ENCODE measurements at places on chromosomes 13 and 19.

DNA sequence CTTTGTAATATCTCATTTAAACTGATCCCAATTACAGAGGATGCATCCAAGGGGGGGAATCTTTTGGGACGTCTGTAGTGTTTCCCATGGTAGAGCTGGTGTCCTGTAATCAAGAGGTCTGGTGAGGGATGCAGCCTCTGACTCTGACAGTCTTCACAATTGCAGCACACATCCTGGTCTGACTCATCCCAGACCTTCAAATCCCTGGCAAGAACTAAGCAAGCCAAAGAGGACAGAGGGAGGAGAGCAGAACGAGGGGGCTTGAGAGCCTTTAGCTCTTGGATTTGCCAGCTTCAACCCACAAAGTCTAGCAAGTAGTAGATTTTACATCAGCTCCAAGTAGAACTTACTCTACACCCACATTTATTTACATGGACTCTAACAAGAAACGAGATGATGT, 17.3 kb upstream of the FCGBP start:
- no peak for DNase-seq

GRCh38 chr19:51916167-51916566, 11.1 kb upstream of the ZNF613 start:
- DNase-seq: no peak

DNA sequence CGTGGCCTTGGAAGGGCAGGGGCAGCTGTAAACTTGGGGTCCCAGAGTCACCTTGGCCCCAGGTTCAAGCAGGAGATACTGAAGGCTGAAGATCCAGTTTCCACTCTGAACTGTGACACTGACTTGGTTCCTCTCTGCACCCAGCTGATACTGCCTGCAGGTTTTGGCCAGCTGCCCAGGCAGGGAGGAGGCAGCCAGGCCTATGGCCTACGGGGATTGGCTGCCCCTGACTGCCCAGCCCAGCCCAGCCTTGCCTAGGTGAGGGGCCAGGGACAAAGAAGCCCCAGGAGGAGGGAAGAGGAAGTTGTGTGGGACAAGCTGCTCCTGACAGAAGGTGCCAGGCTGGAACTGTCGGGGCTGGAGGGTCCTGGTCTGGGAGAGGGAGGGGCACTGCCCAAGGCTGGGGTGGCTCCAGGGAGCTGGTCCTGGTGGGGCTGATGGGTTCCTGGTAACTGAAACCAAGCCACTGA, 51.7 kb upstream of the CYP4F8 start:
- DNase-seq: peak; percentile 75

GRCh38 chr13:40340368-40341095, 325.9 kb downstream of the FOXO1 start:
- no peak for DNase-seq

DNA sequence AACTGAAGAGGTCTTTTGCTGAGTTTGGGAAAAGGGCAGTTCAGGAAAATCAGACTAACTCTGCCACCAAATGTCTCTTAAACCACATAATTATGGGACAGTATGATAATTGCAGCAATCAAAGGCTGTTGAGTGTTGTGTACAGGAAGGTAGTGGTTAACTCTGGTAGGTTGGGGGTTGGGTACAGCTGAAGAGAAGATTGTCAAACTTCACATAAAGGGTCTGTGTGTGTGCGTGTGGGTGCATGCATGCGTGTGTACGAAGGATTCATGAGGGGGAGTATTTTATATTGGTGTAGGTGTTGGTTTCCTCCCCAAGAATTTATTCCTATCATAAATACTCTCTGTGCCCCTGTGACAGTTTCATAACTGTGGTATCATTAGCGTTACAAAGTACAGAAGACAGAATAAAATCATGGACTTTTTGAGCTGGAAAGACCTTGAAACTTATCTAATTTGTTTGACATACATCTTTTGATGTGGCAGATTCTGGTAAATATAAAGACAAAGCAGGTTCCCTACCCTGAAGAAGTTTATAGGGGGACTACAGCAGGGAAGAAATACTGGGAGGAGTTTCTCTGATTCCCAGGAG, 94.1 kb downstream of the PCCA start:
- DNase-seq: no peak

DNA sequence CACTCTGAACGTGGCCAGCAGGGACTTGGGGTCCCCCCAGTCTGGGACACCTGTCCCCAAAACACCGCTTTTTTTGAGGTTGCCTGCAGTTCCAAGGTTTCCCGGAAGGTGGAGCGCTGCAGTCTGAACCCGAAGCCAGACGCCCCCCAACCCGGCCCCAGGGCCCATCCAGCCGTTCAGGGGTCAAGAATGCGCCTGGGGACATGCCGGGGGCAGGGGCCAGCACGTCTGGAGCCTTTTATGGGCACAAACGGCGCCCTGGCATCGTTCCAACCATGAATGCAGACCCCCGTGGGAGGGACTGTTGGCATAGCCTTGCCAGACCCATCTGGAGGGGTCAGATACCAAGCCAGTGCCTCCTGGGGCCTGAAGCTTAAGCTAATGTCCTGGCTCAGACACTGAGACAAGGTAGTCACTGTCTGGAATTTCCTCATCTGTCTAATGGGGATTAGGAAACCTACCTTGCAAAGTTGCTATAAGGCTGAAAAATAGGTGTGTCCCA, 6.9 kb downstream of the S1PR5 start:
- peak; percentile 66 for DNase-seq

GRCh38 chr13:39336937-39337336, 266.1 kb downstream of the LHFPL6 start:
- no peak for DNase-seq

DNA sequence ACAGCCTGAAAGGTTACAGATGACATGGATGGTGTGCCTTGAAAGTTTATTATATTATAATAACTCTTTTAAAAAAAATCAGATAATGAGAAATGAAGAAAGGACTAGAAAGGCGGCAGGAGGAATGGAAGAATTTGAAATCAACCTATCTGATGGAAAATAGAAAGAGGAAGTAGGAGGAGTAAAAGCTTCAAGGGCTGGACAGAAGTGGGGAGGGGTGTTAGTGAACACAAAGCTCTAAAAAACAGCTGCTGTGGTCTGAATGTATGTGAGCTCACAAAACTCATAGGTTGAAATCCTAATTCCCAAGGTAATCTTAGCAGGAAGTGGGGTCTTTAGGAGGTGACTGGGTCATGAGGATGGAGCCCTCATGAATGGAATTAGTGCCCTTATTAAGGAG, 19.5 kb downstream of the CCDC70 start:
- peak; percentile 18 for DNase-seq
